Thoracic aorta (tissue), 2 donors: ENCODE measurements at places on chromosomes 12 and 14.

- no peaks in the 10 kb centered on the region for H3K27me3 ChIP-seq
- H3K4me1 ChIP-seq, result no peaks in the 10 kb centered on the region
- peaks cover 24% of the 10 kb centered on the region for H3K36me3 ChIP-seq
- no peak overlapping the region for H3K4me3 ChIP-seq
- no peak for DNase-seq
Observed at GRCh38 chr14:31360919-31361662, 59.3 kb downstream of the HEATR5A start.

DNA sequence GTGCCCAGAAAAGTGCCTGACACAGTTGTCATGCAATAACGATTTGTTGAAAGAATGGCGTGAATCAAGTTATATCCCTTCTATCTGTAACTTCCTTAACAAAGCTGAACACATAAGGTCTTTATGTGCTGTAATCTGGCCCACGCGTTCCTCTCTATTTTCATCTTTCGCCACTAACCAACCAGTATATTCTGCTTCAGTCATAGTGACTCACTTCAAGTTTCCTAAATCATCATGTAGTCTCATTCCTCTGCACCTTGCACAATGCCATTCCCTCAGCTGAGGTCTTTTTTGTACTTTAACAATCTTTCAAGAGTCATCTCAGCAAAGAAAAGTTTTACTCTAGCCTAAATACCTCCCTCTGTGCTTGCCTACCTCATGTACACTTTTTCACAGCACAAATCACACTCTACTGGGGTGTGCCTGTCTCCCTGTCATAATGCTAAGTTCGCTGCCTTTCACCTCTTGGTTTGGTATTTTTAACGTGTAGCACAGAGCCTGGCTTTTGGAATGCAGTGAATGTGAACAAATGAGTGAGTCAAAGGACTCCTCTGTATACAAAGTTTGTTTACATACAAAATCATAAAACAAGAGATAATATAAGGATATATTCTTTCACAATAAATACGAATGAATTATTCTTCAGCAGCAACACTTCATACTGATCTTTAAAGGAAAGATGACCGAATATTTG lies 2.9 kb upstream of the CMAS start:
- H3K4me3 ChIP-seq, result no peak overlapping the region
- DNase-seq, result no peak
- no peaks in the 10 kb centered on the region for H3K36me3 ChIP-seq

DNA sequence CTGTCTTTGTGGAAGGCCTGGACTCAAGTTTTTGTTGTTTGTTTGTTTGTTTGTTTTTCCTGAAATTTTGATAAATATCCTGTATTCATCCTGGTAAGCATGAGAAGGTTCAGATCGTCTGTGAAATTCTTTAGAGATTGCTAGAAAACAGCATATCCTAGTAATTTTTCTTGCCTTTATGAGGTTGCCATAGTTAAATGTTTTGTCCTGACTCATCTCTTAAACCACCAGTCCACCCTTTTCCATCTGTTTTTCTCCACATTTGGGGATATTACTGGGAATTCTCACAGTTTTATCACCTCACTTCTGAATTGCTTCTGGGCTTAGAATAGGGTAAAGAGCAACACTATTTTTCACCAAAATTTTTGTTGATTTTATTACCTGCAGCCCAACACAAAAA lies 248.3 kb downstream of the FBXL14 start:
- no peak for DNase-seq
- no peaks in the 10 kb centered on the region for H3K36me3 ChIP-seq
- H3K4me1 ChIP-seq, result no peaks in the 10 kb centered on the region

GRCh38 chr12:76711241-76711640 lies 52.7 kb upstream of the ZDHHC17 start:
- DNase-seq, result no peak
- H3K4me1 ChIP-seq, result no peaks in the 10 kb centered on the region
- H3K27ac ChIP-seq, result no peak overlapping the region
- H3K27me3 ChIP-seq, result no peaks in the 10 kb centered on the region
- H3K36me3 ChIP-seq, result no peaks in the 10 kb centered on the region

DNA sequence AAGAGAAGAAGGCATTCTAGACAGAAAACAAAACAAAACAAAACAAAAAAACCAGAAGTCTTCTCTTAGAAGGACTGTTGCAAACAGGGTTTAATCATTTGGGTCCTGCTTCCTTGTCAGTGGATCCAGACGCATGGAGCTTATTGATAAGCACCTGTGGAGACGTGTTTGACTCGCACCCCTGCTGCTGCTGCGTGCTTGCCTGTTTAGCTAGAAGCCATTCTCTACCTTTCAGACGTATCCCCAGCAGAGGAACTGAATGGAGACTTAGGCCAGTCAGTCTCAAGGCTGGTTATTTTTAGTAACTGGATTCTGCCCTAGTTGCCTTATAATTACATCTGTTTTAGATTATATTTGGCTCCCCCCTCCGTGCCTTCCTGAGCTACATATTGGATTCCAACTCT lies 186.1 kb upstream of the EEA1 start:
- no peaks in the 10 kb centered on the region for H3K27me3 ChIP-seq
- peak overlapping the region; percentile 6 for H3K27ac ChIP-seq
- DNase-seq, result no peak
- H3K4me1 ChIP-seq, result peaks cover 7% of the 10 kb centered on the region
- H3K4me3 ChIP-seq, result no peak overlapping the region
- H3K36me3 ChIP-seq, result no peaks in the 10 kb centered on the region
